ENCODE measurements at places on chromosomes 12 and 14.

- no peak for DNase-seq
These were observed 15.9 kb downstream of the PACS2 start for GRCh38 chr14:105330491-105330895.

- DNase-seq: no peak
These were observed 1.7 kb upstream of the C14orf180 start for GRCh38 chr14:104577847-104578301.

GRCh38 chr14:99123208-99123870 lies 148.7 kb downstream of the BCL11B start:
- DNase-seq: no peak

GRCh38 chr14:21268617-21269251 lies 508 bp downstream of the HNRNPC start:
- no peak for DNase-seq

DNA sequence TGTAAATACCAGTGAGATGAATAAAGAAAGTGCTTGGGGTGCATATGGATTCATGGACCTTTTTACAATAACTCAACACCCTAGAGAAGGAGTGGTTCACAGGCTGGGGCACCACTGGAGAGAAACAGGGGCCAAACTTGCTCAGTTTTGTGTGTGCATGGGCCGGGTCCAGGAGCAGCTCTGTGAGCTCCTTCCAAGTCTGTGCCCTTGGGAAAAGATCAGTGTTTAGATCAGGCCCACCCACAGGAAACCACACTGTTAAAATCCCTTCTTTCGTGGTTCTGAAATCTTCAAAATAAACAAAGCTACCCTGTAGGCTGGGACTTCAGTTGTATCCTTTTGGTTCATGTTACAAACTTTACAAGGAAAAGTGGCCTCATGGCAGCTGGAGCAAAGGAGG lies 156.1 kb upstream of the TMEM260 start:
- DNase-seq: no peak

- DNase-seq: no peak
These were observed 32.8 kb downstream of the UBE3B start for GRCh38 chr12:109510196-109510595.

DNA sequence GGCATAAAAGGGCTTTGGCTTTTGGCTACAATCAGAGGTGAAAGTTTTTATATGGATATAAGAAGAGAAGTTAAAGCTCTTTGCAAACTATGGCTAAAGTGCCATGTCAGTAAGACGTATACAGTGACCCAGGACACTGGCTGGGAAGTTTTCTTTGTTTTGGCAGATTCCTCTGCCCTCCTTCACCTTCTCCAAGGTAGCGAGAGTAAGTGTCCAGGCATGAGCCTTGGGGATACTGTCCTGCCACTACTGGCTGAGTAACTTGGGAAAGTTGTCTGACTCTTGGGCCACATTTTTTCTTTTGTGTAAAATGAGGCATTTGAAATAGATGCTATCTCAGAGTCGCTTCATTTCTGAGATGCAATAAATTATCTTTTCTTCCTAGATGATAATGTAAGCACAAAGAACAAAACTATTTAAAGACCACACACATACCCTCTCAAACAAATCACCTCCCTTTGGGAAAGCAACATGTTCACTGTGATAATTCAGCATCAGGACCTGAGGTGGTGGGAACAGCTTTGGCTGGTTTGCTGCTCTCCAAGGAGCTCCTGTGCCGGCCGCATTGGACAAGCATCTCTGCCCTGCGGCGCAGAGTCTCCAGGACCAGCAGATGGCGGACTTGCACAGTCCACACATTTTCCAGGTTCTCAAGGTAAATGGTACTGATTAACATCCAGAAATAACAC lies 106.3 kb downstream of the PTCSC3 start:
- peak; percentile 23 for DNase-seq

- DNase-seq: no peak
These were observed 144.0 kb upstream of the PLEKHG7 start for GRCh38 chr12:92558806-92559205.

GRCh38 chr12:82299319-82300025 lies 58.7 kb downstream of the CCDC59 start:
- no peak for DNase-seq

GRCh38 chr14:85531141-85531586 lies 1.2 kb downstream of the FLRT2 start:
- no peak for DNase-seq

DNA sequence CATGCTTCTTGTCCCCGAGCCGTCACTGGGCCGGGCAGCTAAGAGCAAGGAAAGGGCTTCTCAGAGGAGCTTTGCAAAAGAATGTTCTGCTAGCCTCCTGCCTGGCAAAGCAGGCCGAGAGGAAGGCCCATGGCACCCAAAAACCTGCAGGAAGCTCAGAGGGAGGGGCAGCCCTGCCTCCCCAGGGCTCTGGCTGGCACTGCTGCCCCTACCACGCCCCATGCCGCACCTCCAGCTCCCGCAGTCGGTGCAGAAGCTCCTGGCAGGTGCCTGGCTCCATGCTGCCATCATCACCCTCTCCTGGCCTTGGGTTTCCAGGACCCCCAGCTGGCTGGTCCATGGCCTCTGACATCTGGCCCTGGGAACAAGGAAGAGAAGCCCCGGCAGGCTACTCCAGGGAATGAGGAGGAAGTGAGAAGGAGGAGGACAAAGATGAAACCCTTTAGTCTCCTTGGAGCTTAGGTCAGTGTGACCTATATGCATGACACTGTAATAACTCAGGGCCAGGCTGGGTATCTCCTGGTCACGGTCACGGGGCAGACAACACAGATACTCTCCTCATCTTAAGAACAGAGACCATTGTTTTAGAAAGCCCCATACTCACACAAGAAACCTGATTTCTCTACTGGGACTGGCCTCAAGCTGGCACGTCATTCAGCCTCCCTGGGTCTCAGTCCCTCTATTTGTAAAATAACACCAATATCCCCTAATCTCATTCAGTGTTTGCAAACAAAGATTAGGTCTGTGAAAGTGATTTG lies 24.3 kb downstream of the NCKAP5L start:
- DNase-seq: no peak

DNA sequence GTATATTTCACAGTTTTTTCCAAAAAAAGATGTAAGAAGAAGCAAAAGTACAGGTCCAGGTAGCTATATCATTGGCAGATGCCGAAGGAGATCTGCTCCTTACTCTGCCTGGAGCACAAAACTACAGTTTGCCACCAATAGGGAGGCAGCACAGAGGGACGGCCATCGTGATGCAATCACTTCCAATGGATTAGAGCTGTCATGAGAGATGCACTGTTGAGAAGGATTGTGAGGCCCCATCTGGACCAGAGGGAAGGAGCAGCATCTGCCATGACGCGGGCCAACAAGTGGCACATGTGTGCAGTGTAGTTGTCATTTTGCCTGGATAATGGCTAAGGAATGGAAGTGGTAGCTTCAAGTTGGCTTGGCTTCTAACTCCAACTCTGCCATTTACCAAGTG lies 318.8 kb upstream of the FKBP4 start:
- no peak for DNase-seq

DNA sequence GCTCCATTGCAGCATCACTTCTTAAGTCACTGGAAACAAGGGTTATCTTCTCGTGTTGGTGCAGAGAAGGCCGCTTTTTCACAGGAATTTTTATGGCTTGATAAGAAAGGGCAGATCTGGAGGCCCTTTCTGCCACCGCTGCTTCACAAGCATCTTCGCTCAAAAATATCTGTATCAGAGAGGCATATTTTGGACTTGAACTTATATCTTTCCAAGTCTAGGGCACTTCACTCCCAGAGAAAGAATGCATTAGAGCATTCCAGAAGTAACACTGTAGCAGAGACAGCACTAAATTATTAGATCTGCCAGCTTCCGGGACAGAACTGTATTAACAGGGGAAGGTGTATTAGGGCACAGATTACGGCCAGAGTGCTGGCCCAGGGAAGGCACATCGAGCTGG lies 151.7 kb upstream of the AMIGO2 start:
- DNase-seq: no peak
